NCI-H446 treated with DMSO at 0.1 percent for 48 hours (cell line): ENCODE measurements at places on chromosomes 16 and 17.

GRCh38 chr17:4636474-4637100 lies 4.9 kb downstream of the ALOX15 start:
- DNase-seq = no peak

- no peak for DNase-seq
Observed at GRCh38 chr17:19338031-19338990, 24.2 kb downstream of the B9D1 start.

GRCh38 chr16:24537474-24538337 lies 1.7 kb upstream of the RBBP6 start:
- DNase-seq = no peak

GRCh38 chr16:86398622-86399021 lies 111.7 kb upstream of the FOXF1 start:
- DNase-seq = no peak

- no peak for DNase-seq
Observed at GRCh38 chr16:57444711-57445110, 2.5 kb downstream of the CIAPIN1 start.

GRCh38 chr17:51006601-51007000 lies 114.1 kb downstream of the SPAG9 start:
- DNase-seq = no peak

GRCh38 chr16:56191835-56192634 lies 746 bp downstream of the GNAO1 start:
- no peak for DNase-seq

- no peak for DNase-seq
Observed at GRCh38 chr16:30659507-30660423, 1.5 kb downstream of the FBRS start.

DNA sequence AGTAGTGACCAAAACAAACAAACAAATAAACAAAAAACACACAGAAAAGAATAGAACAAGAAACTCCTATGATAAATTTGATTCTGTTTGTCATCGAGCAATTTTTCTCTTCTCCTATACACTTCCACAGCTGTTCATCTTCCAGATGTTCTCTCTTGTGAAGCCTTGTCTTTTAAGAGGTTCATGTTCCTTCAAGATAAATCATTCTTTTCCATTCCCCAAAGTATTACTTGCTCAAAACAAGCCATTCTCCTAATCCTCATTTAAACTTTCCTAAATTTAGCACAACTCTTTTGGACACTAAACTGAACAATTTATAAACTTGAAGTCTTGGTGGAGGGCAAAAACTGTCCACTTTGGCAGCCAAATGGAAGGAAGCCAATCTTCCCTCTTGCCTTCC lies 103.3 kb downstream of the ABCA8 start:
- DNase-seq = no peak

DNA sequence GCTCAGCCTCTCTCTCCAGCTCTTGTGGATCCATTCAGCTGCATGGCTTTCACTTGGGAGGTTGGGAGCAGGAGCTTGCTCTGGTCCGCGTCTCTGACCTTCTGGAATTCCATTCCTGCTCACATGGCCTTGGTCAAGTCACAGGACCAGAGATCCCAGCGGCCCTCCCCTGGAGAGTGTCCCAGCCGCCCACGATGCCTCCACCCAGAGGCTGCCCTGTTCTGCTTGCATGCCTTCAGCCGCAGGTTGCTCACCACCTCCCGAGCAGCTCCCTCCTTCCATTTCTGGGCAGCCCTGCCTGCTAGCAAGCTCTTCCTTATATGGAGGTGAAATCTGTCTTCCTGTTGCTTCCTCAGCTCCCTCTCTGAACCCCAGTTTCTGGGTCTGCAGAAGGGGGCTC lies 32.6 kb downstream of the RAI1 start:
- no peak for DNase-seq

DNA sequence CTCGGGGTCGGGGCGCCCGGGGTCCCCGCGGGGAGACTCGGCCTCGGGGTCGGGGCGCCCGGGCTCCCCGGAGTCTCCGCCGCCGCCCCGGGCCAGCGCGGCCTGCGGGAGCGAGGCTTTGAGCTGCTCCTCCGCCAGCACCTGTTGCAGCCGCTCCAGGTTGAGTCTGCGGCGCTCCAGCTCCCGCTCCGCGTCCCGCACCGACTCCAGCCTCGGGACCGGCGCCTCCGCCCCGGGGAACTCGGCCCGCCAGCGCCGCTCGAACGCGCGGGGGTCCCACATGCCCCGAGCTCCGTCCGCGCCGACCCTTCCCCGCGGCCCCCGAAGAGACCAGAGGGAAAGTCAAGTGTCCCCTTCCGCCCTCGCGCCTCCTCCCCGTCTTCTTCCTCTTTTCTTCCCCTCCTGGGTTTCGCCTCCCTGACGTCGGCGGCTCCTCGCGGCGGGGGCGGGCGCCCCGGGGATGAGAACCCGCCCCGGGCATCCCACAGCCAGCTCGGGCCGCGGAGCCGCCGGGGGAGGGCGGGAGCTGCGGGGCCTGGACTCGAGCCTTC lies 40.8 kb upstream of the BHLHA9 start:
- no peak for DNase-seq

DNA sequence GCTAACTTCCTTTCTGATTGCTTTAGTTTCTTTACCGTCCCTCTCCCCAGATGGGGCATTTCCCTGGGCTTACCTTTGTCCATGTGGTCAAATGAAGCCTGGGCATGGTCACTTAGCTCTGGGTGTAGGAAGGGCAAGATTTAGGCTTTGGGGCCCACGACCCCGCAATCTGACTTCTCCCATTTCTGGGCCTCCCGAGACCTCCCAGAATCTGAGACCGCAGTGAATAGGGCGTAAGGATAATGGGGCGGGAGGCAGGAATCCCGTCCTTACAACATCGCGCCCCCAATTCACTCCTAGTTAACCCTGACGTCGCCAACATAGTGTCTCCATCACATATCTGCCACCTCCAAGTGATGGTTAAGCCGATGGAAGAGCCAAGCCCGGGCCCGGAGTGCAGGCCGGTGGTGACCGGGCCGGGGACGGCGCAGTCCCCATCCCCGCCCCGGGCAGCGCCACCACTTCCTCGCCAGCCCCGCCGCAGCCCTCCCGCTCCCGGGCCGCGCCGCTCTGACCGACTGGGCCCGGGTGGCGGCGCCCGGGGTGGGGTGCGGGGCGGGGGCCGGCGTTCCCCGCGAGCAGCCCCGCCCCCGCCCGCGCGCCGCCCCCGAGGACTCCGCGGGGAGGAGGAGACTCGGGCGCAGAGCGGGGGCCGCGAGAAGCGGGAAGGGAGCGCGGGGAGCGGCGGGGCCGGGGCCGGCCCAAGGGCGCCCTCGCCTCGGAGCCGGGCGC lies at the start of gene RHBDL3:
RHBDL3 (plus strand) TSS at position 641 of the 732 bp plus-strand sequence. CDS start 358 bp downstream, outside the sequence.
- DNase-seq = no peak

GRCh38 chr16:82146957-82147356 lies 23.1 kb downstream of the MPHOSPH6 start:
- no peak for DNase-seq

DNA sequence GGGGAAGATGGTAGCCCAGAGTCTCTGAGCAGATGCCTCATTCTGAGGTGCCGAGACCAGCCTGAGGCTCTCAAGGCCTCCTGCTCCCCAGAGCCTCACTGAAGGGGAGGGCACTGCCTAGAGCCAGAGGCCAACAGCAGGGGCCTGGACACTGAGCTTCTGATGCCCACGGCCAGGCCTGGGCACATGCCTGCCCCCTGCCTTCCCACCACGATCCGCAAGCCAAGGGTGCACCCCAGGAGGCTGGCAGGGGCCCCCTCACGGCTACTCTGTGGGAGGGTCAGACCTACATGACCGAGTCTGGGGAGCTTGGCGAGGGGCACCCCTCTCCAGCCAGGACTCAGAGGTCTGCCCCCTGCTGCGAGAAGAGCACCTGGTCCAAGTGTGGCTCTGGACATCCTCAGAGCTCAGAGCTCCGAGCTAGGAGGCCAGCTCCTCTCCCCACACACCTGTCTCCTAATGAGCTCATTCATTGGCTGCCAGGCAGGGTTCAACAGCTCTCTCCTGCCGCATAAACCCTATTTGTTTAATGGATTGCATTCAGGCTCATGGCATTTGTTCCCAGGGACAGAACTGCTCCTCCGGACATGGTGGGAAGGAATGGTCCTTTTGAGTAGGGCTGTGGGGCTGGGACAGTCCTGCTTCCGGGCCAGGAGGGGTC lies 13.9 kb downstream of the OTOP3 start:
- no peak for DNase-seq

- peak; percentile 51 for DNase-seq
Observed at GRCh38 chr16:30409125-30410060, 2.0 kb downstream of the ZNF771 start.

DNA sequence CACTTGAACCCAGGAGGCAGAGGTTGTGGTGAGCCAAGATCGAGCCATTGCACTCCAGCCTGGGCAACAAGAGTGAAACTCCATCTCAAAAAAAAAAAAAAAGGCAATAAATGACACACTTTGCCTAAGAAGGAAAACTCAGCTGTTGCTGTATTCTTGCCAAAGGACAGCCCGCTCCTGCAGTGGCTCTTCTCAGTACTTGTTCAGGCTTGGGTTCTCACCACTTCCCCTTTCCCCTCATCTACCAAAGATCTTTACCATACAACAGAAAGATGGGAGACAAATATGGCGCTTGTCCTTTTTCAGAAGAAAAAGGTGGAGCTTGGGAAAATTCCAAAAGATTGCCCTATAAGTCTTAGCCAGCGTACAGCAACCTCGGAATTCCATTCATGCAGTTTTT lies 58.5 kb downstream of the MYH13 start:
- no peak for DNase-seq

- DNase-seq = no peak
Observed at GRCh38 chr16:240559-240958, 5.9 kb downstream of the FAM234A start.

GRCh38 chr17:58412961-58413586 lies 4.3 kb downstream of the RNF43 start:
- no peak for DNase-seq

- no peak for DNase-seq
Observed at GRCh38 chr17:14061666-14062560, 7.4 kb upstream of the COX10 start.

DNA sequence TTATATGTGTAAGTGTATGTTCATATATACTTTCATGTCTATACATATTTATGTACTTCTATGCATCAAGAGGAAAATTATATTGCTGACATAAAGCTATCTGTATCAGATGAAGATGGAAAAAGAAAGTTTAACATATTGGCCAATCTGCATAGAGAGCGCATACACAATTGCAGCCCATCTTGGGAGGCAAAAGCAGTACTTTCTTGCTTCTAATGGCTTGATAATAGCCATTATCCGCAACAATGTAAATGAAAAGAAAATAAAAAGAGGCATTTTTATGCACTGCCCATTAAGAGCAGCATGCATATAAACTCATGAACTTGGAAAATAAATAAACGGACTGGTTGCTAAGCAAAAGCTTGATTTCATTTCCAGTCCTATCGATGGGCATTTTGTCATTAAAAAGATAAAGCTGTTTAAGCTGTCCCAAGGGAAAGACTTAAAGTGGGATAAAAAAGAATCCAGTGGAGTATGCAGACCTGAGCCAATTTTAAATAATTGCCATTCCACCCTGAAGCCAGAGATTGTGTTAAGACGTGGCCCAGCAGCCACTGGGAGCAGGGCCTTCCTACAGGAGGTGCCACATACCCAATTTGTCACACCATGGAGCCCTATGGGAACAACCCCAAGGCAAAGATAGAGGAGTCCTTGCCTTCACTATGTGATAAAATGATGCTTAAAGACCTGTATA lies 183.6 kb upstream of the CDH11 start:
- no peak for DNase-seq

DNA sequence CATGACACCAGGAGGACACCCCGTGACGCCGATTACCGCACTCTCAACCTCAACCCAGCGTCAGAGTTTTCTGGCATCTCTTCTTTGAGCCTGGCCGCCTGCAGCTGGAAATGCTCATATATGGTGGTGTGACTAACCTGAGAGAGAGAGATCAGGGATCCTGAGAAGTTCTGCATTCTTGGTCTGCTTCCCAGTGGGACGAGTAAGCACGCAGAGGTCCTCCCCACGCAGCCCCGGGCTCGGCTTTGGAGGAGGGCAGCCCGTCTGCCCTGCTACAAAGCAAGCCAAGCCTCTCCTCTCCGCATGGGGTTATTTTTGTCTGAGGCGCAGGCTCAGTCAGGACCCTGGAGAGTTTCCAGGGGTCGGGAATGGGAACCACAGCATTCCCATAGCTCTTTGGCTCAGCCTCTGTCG lies 16.5 kb downstream of the CRISPLD2 start:
- no peak for DNase-seq

- no peak for DNase-seq
Observed at GRCh38 chr16:78504401-78504851, 405.0 kb downstream of the WWOX start.

GRCh38 chr17:29158488-29159275 lies 21.5 kb downstream of the MYO18A start:
- DNase-seq = no peak

GRCh38 chr17:62321451-62321850 lies 58.9 kb upstream of the EFCAB3 start:
- DNase-seq = no peak

- DNase-seq = no peak
Observed at GRCh38 chr17:82884970-82885353, 45.1 kb upstream of the ZNF750 start.

GRCh38 chr16:79261481-79261940 lies 339.0 kb downstream of the MAF start:
- DNase-seq = no peak

DNA sequence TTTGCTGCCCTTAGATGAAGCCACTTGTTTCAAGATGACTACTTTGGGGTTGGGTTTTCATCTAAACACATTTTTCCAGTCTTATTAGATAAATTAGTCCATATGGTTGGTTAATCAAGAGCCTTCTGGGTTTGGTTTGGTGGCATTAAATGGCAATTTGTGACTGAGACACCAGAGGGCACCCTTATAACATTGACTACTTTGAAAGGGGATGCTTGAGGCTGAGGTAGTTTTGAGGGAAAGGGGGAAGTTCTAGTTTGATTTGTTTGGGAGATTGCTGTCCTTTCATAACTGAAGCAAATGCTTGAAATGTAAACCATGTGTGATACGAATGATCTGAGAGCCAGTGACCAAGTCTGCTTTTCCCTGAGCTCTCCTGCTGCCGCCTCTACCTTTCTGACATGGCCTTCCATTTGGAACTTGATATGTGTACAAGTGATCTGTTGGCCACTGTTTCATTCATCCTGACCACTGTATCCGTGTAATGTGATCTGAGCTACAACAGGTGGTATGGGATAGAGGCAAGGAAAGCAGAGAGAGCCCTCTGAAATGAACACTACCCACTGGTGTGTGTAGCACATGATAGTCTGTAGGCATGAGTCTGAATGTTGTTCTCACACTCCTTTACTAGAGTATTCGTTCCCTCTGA lies 5.8 kb upstream of the RARA start:
- DNase-seq = peak; percentile 55

DNA sequence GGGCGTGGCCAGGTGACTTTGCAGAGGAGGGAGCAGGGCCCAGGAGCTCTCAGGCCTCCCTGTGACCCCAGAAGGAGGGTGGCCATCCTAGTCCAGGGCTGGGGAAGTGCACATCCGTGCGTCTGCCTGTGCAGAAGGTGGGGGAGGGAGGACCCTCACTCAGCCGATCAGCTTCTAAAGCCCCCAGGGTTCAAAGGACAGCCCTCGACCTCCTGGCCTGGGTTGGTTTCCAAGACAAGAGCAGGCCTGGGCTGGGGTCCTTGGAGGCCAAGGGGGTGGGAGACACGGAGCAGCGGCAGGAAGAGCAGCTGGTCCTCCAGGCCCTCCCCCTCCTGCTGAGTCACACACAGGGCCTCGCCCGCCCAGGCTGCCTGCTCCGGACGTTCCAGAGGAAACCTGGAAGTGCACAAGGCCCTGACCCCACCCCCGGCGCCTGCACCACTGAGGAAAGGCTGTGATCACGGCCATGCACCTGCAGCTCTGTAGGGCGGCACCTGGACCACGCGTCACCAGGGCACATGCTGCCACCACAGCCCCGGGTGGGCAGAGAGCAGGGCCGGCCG lies 67.1 kb upstream of the ZNF469 start:
- DNase-seq = no peak

GRCh38 chr17:7806587-7806986 lies 27.4 kb upstream of the KDM6B start:
- DNase-seq = no peak
